H9 (cell line): ENCODE measurements at places on chromosomes 4 and X. TPM values are rescaled to one million over a fixed set of nuclear protein-coding genes. Genes with fewer than 3 reads are reported as not detected.

DNA sequence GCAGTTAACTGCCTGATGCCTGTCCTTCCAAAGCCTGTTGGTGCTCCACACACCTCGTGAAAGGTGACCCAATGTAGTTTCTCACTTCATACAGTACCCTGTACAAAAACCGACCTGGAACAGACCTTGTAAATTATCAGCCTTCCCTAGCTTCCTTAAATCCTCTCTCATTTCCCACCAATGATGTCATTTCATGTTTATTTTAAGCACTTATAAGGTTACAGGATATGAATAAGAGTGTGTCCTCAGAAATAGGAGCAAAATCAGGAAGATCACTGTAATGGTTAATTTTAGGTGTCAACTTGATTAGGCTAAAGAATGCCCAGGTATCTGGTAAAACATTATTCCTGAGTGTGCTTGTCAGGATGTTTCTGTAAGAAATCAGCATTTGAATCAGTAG lies 44.7 kb downstream of the TMEM150C start:
- no peak for DNase-seq

DNA sequence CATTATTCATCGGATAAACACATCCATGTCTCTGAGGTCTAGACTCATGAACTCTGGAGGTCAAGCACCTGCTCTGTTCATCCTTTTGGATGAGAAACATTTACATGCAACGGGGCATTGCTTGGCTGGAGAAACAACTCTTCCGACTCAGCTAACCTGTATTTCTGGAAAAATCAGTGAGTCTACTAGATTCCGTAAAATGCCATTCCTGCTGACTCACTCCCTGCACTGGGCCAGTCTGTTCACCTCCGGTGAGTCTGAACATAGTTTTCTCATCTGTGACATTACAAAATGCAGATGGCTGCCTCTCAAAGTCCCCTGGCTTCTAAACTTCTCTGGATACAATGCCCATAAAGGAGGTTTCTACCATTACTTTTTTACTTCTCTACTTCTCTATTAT lies 185.7 kb upstream of the HS3ST1 start:
- DNase-seq: no peak

BBS7 gene
- 26.2 and 28.5 TPM in 2 replicates for total RNA-seq

DNA sequence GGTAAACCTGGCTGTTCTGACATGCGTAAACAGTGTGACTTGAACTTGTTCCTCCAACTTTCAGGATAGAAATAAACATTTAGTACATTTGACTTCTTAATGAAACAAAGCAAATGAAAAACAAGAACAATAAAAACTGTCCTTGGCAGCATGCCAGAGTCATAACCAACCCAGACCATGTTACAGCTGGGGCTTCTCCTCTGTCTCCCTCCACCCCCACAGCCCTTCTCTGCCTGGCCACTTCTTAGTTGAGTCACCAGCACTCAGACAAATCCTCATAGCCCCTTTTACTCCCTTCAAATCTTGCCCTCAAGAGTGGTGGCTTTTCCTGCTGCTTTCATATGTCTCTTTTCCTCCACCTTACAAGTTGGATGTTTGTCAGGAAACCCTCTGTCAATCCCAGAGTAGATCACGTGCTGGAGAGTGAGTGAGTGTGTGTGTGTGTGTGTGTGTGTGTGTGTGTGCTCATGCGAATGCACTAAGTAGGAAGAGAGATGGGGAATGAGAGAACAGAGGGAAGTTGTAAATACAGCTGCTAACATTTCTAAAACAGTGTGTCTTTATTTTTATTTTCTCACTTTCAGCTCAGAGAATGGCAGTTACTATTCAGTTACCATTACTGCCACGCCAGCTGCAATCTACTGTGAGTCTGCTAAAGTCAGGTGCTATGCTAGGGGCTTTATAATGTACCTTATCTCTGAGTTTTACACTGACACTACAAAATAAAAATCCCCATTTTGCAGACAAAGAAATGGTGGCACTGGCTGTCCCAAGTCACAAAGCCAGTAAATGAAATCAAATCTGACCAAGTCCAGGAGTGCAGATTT lies 15.0 kb downstream of the SCARB2 start:
- DNase-seq: no peak

GC gene
- total RNA-seq: 0.15 TPM in 1 of 2 replicates, not detected in the other

SRPK3 gene
- not detected in 2 replicates for total RNA-seq

ABLIM2 gene
- total RNA-seq: 0.90 and 1.0 TPM in 2 replicates

DNA sequence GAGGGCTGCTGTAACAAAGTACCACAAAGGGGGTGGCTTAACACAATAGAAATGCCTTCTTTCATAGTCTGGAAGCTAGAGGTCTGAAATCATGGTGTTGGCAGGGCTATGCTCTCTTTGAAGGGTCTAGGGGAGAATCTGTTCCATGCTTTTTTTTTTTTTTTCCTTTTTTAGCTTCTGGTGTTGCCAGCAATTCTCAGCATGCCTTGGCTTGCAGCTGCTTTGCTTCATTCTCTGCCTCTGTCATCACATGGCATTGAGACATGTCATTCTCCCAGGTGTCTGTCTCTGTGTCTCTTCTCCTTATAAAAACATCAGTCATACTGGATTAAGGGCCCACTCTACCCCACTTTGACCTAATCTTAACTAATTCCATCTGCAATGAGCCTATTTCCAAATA lies 78.6 kb upstream of the BOD1L1 start:
- no peak for DNase-seq

ALB gene
- 0.29 TPM in 1 of 2 replicates, not detected in the other for total RNA-seq

- DNase-seq: no peak
Observed at GRCh38 chr4:76690011-76690905, 207.7 kb downstream of the SOWAHB start.

OTUD6A gene
- 0.18 TPM in 1 of 2 replicates, not detected in the other for total RNA-seq

- DNase-seq: no peak
Observed at GRCh38 chrX:123835661-123836371, 24.0 kb upstream of the XIAP start.

- DNase-seq: peak; percentile 79
Observed at GRCh38 chr4:8688041-8688907, 95.7 kb downstream of the CPZ start.

GRCh38 chr4:158938220-158939044 lies 164.4 kb upstream of the RAPGEF2 start:
- DNase-seq: no peak

TMPRSS11D gene
- not detected in 2 replicates for total RNA-seq

TKTL1 gene
- not detected in 2 replicates for total RNA-seq

DNA sequence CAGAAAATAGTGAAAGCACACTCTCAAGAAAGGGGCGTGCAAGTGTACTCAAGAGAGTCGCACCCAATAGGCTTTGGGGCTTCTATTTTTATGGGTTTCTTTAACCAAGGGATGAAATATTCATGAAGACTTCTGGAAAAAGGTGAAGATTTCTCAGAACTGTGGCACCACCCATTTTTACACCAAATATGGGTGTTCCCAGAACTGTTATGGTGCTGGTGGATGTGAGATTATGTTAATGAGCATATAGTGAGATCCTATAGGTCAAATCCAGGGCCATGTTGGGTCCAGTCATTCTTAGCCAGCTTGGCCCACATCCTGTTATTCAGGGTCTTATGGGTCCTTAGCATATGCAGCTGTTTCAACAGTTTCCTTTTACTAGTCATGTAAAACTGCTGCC lies 61.0 kb upstream of the SMIM10 start:
- DNase-seq: no peak

GPRASP3 gene
- total RNA-seq: 4.8 and 5.3 TPM in 2 replicates

DNA sequence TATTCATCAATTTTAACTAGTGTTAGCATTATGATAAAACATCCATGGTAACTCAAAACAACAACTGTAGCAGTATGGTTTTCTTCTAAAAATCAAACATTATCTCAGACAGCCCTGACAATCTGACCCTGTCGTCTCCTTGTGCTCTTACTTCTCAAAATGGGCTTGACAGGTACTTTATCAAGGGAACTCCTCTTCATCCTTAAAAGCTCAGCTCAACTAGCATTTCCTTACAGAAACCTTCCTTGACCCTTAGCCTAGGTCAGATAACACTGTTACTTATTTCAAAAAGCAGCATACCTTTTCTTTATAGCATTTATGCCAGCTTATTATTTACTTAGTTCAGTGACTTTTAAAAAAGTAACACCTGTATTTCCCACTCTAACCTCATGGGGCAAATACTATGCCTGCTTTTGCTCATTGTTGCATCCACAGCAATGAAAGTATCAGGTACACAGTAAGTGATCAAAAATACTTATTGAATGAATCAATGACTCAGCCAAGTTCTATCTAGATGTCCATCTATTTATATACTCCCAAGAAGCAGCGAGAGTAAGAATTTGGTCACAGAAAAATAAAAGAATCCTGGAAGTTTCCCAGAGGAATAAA lies 41.9 kb downstream of the ADAMTS3 start:
- DNase-seq: no peak

DNA sequence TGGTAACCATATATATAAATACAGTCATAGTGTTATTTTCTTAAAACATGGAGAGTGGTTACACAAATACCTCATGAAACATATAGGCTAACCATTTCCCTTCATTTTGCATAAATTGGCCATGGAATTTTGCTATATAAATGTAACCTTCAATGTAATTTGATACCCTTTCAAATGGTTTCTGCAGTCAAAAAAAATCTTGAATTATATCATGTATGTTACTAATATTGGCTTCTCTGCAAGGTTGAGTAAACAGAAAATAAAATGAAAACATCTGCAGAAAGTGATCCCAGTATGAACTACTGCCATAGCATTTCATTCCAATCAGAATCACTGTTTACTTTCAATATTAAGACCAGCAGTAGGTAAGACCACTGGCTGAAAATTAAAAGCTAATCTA lies 1165.9 kb upstream of the TENM3 start:
- no peak for DNase-seq

DNA sequence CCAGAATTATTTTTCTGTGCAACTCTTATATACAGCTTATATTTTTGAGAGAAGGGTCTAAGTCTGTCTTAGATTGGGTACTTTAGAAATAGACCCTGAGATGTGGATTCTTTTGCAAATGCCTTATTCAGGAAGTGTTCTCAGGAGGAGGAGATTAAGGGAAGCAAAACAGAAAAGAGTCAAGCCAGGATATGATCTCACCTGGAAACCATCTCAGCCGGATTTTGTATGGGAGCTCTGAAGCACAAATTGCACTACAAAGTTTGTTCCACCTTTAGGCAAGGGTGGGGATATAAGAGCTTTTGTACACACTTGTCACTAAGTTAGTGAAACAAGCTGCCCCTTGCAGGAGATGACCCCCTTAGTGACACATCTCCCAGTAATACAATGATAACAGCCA lies 121.2 kb upstream of the GRPR start:
- no peak for DNase-seq

DNA sequence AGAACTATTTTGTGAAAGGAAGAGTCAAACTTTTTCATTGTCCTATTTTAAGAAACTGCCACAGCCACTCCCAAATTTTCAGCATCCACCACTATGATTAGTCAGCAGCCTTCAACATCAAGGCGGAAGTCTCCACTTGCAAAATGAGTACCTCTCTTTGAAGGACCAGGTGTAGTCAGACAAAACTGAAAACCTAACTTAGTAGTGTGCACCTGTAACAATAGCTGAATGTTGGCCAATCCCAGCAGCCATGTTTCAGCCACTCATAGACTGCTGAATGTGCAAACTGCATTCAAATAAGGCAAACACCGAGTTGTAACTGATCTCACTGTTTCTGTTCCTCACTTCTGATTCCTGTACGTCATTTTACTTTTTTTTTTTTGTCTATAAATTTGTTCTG lies 341.1 kb downstream of the IL15 start:
- DNase-seq: no peak

GRIA3 gene
- 1.4 and 2.4 TPM in 2 replicates for total RNA-seq

GRCh38 chr4:46946919-46947536 lies 38.0 kb upstream of the COX7B2 start:
- no peak for DNase-seq

GRCh38 chrX:79452881-79453280 lies 85.7 kb upstream of the ITM2A start:
- no peak for DNase-seq

CHRDL1 gene
- total RNA-seq: 11.6 and 11.8 TPM in 2 replicates

HMX1 gene
- 0.26 and 0.31 TPM in 2 replicates for total RNA-seq
